ENCODE measurements at places on chromosomes 12 and 14.
A peak's percentile ranks its signal among the peaks of the same experiment; 100 is the strongest.

DNA sequence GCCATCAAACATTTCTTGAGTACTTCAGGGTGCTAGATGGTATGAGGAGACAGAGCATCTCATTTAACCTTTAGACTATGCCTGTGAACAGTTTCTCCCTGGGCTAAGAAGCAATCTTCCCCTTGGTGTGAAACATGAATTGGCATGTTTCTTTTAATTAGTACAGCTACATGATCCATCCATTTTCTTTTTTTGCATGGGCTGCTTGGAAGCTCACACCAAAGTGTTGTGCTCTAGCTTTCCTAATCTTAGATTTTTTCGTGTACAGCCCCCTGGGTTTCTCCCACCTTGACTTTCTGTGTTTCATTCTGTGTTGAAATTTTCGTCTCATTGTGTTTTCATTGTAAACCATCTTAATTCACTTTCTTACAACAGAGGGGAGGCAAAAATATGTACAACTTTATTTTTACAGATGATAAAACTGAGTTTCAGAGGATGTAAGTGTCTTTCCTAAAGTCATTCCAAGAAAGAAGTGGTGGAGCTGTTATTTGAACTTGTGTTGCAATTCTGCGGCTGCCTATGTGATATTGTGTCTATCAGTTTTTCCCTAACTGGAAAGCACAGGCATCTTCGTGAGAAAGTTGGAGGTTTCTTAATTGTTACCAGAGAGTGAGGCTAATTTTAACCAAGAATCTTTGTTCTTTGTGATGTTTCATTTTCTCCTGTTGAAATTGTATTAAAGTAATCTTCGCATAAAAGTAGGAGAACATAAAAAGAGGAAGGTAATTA lies 64.5 kb downstream of the DAAM1 start:
- no peak for DNase-seq

DNA sequence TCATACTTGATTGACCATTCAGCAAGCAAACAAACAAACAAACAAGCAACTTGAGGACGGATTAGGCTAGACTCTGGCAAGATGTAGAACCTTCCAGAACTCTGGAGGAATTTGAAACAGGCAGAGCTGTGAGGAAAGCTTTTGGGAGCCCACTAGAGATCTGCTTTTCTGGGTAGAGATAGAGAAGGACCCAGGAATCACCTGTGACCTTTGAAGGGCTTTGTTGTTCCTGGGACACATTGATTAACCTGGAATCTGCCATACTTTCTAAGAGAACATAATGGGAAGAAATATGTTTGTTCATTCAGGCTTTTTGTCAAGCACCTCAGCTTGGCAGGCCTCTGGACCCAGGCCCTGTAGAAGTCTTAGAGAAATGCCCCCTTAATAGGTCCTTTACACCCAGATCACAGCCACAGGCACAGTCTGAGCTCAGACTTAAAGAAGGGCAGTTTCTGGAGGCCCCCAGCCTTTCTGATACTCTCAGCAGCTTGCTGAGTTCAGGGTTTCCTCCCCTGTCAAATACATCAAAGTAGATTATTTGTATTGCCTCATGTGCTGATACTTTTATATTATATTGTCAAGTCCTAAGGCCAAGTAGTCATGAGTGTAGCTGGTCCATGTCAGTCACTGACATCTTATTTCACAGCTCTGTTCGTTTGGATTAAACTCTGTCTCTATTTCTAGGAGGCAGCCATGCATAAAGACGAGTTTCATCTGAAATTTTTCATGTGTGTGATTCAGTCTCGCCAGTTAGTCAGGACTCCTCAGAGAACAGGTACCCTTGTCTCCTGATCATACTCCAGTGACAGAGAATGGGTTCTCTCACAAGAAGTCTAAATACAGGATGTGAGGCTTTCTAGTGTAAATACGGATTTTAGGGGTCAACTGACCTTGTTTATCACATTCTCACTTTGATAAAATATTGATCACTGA lies 1.1 kb upstream of the SENP1 start:
- no peak for DNase-seq

- DNase-seq, result no peak
Measured at GRCh38 chr12:22684140-22685118, 59.5 kb downstream of the ETNK1 start.

DNA sequence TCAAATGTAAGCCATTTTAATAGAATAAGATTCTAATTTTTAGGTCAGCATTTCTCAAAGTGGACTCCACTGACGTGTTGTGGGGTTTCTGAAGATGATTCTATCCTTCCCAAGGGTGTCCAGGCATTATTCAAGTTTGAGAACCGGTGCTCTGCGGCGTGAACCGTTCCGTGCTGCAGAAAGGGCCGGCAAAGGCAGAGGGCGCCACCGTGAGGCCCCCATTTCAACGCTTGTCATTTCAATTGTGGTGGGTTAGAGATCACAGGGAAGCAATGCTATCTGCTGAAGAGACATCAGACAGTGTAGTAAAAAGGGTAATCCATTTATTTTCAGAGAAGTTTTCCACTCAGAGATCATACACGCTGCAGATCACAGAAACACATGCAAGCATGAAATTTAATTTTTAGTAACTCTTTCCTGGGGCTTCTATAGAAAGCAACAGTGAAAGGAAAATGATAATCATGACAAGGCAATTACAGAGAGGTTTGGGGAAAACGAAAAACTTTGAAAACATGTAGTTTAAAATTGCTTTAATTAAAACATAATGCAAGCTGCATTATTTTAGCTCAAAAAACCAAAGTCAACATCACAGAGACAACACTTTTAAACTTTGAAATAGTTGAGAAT lies 201.7 kb downstream of the EXOC5 start:
- DNase-seq, result no peak

DNA sequence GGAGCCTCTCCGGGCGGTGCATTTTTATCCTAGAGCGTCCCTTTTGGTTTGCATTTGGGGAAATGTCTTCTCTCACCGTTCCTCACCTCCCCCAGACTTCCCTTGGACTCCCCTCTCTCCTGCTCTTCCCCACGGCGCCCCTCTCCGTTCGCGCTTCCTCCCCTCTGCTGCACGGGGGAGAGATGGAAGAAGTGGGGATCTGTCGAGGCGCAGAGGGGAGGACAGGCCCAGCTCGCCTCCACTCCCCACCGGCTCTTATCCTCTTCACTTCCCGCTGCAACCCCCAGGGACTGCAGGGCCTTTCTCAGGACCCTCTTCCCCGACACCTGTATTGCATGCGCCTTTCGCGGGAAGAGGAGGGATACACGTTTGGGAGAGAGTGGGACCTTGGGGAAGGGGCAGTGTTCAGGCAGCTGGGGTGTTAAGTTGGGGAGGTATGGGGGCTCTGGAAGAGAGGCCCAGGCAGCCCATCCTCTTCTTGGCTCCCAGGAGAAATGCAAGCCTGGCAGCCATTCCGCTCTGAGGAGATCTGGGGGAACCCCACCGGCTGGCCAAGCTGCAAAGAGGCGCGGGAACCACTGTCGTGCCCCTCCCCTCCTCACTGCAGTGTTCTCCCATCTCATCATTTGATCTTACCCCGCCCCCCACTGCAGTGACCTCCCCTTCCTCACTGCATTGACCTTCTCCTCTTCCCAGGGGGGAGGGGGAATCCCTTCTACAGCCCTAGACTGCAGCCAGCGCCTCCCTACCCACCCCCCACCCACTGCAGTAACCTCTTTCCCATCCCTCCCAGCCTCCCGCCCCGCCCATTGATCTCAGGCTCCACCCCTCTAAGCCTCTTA lies 788 bp downstream of the ENO2 start:
- no peak for DNase-seq

DNA sequence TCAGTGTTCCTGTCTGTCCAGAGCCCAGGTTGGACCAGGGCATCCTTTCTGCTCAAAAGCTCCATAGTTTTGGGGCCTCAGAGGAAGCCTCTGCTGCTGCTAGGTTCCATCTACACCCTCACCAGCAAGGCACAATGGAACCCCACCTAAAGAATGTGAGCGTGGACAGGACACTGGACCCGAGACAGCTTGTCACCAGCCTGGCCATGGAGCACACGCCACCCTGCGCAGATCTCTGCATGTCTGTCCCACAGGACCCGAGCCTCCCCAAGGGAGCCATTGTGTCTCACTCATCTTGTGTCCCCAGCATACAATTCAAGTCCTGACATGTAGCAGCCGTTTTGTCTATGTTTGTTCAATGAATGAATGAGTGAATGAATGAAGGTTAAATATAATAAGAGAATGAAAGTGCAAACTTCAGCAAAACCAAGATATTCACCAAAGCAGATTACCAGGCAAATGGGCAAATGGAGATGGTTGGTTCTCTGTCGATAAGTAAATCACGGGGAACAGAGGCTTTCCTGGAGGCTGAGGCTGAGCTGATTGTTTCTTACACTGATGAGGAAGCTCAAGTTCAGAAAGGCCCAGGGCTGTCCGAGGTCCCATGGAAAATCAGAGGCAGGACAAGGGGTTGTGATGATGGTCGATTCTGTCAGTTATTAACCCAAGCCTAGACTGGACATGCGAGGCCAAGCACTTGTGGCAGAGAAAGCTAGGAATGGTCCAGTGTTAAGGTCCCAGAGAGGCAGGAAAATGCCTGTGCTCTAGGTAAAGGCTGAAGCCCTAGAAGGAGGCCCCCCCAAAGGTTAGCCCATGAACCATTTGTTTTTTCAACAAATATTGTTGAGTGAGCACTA lies 27.0 kb downstream of the SERPINA3 start:
- no peak for DNase-seq

DNA sequence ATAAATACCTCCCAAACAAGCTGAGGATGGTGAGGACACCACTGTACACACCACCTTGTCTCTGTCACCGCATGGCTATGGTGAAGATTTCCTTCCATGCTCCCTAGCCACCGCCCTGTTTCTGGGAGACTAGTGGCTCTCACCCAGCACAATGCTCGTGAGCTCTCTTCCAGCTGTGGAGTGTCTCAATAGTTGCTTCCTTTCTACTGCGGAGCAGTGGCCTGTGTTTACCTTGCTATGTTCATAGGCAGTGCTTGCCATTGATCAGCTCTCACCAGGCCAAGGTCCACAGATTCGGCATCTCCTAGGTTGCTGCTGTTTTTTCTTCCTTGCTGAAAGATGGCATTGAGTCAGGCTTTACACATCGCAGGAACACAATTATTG lies 313.6 kb upstream of the RTL1 start:
- DNase-seq, result no peak

DNA sequence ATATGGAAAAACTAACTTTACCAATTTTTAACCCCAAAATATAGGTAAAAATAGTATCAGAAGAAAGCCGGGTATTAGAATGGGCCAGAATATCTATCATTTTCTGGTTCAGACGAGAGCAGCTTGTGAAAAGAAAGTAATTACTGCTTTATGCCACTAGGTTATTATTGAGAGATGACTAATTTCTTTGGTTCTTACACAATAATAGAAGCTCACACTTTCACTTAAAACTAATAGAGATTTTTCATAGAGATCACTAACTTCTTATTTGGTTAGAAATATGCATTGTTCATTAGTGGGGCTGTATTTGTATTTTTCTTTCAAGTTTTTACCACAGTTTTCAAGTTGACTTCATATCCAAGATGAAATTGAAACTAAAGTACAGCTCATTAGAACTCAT lies 1241.2 kb upstream of the FLRT2 start:
- no peak for DNase-seq

GRCh38 chr14:36130186-36130585 lies 46.3 kb downstream of the PTCSC3 start:
- DNase-seq, result no peak

- DNase-seq, result no peak
Measured at GRCh38 chr12:105469211-105469610, 138.7 kb downstream of the C12orf75 start.

GRCh38 chr12:7190268-7191055 lies 976 bp downstream of the PEX5 start:
- no peak for DNase-seq

GRCh38 chr14:73759183-73759713 lies 45.1 kb upstream of the PNMA1 start:
- DNase-seq, result peak; percentile 40

DNA sequence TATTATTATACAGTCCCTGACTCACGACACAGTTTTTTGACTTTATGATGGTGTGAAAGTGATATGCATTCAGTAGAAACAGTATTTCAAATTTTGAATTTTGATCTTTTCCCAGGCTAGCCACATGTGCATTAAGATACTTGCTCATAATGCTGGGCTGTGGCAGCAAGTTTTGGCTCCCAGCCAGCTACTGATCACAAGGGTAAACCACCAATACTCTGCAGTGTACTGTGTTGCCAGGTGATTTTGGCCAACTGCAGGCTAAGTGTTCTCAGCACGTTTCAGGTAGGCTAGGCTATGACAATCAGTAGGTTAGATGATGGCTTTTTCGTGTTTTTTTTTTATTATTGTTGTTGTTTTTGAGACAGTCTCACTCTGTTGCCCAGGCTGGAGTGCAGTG lies 69.4 kb upstream of the ACTN1 start:
- no peak for DNase-seq

- DNase-seq, result no peak
Measured at GRCh38 chr12:67942724-67943123, 46.5 kb upstream of the IFNG-AS1 start.
